Fibroblast of villous mesenchyme (primary cell): ENCODE measurements at places on chromosomes 13 and 19. TPM values are rescaled to one million over a fixed set of nuclear protein-coding genes. Genes with fewer than 3 reads are reported as not detected.

DNA sequence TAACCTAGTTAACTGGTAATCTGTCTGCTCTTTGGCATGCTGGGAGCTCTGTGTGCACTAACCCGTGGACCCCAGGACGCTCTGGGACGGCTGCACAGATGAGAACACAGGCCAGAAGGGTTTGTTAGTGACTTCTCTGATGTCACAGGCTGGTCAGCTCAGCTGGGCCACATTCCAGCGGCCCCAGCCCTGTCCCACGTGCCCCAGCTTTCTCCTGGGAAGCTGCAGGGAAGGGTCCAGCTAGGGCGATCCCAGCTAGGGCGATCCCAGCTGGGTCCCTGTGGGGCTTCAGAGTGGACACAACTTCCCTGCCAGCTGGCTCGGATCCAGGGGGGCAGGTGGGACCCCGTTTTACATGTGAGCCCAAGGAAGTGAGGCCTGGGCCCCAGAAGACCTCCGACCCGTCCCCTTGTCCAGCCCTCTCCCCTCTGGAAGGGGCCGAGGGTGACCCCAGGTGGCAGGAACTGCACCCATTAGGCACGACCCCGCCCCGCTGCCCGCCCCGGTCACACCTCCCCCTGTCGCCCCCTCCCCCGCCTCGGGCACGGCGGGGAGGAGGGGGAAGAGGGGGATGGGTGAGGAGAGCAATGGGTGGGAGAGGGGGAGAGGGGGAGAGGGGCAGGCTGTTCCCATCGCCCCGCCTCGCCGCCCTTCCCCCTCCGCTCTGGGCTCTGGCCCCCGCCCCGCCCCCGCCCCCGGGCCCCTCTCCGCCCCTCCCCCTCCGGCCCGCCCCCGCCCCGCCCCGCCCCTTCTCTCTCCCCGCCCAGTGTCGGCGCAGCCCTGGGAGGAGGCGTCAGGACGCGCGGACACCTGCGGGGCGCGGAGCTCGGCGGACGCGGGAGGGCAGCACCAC, 75.2 kb upstream of the MCF2L start:
- DNase-seq: peak; percentile 51

- DNase-seq: no peak
Observed at GRCh38 chr19:43777163-43777695, 3.5 kb downstream of the KCNN4 start.

ZNF284 gene
- total RNA-seq: 3.2 and 3.9 TPM in 2 replicates

CEACAM7 gene
- not detected in 2 replicates for total RNA-seq

FFAR2 gene
- total RNA-seq: not detected in 2 replicates

GRCh38 chr13:44842158-44842557, 147.1 kb downstream of the NUFIP1 start:
- DNase-seq: peak; percentile 77

DAND5 gene
- not detected in 2 replicates for total RNA-seq

GRCh38 chr13:44198826-44199225, 174.8 kb upstream of the SERP2 start:
- no peak for DNase-seq

- no peak for DNase-seq
Observed at GRCh38 chr13:20254076-20254475, 22.0 kb upstream of the GJB6 start.

DNA sequence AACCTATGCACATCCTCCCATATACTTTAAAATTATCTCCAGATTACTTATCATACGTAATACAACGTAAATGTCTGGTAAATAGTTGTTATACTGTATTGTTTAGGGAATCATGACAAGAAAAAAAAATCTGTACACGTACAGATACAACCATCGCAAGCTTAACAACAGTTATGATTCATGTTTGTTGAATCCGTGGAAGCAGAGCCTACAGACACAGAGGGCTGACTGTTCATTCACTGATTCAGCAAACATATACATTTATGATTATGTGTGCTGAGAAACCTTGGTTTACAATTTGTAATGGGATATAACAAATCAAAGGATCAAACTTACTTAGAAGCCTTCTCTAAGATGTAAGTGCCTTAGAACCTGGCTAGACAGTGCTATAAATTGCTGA, 1.5 kb downstream of the ZNF260 start:
- no peak for DNase-seq

DNA sequence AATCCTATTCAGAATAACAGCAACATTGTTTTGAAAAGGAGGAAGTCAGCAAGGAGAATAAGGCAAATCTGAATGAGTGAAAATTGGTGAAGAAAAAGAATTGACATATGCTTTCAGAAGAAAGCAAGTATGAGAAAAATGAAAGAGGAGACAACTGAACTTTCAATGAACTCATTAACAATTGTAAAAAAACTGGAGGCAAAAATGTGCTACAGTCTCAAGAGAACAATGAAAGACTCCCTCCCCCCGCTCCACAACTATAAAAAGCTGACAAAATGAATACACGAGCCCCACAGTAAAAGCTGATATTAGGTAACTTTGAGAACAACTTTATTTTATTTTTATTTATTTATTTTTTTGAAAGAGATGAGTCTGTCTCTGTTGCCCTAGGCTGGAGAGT, 373.1 kb downstream of the DIAPH3 start:
- DNase-seq: no peak

- no peak for DNase-seq
Observed at GRCh38 chr13:114082849-114083645, 49.4 kb downstream of the RASA3 start.

GRCh38 chr13:28671126-28671792, 12.3 kb downstream of the POMP start:
- DNase-seq: no peak

- no peak for DNase-seq
Observed at GRCh38 chr13:34931572-34931971, 10.5 kb upstream of the NBEA start.

DIRAS1 gene
- total RNA-seq: under 0.01 and 0.32 TPM in 2 replicates

GRCh38 chr19:31892060-31892459, 453.4 kb upstream of the ZNF507 start:
- no peak for DNase-seq

GSX1 gene
- total RNA-seq: not detected in 2 replicates

DMAC2 gene
- total RNA-seq: 39.3 and 43.2 TPM in 2 replicates

DNA sequence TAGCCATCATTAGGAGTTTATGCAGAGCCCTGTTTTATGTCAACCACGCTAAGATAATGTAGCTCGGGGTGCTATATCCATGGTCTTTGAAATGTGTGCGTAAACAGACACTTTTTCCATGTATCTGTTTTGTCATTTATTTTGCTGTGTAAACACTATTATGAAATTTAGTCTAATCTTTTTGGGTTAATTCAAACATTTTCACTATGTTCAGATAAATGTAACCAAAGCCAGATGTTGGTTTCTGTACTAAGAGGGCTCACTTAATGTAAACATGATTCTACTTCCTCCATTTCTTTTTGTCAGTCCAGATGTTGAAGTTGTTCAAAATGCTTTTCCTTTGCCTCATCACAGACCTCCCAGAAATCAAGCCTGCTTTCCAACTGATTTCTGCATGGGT, 499.5 kb upstream of the GPC6 start:
- DNase-seq: peak; percentile 59

GRCh38 chr19:49556412-49557398, 23.7 kb downstream of the NOSIP start:
- no peak for DNase-seq

NHLRC3 gene
- total RNA-seq: 17.7 and 19.9 TPM in 2 replicates

TGFBR3L gene
- total RNA-seq: 0.86 and 0.97 TPM in 2 replicates

- no peak for DNase-seq
Observed at GRCh38 chr19:10433131-10433536, 12.8 kb downstream of the PDE4A start.

- DNase-seq: peak; percentile 45
Observed at GRCh38 chr19:51097166-51097738, 11.0 kb downstream of the CTU1 start.

GRCh38 chr19:19480688-19481087, 34.7 kb downstream of the TSSK6 start:
- DNase-seq: no peak

FKBP8 gene
- 209 and 241 TPM in 2 replicates for total RNA-seq

GRCh38 chr19:41691268-41691970, 3.3 kb upstream of the CEACAM7 start:
- no peak for DNase-seq

ADAMTSL5 gene
- 6.4 and 6.9 TPM in 2 replicates for total RNA-seq

- DNase-seq: peak; percentile 22
Observed at GRCh38 chr13:59823486-59823885, 340.2 kb downstream of the DIAPH3 start.

DNA sequence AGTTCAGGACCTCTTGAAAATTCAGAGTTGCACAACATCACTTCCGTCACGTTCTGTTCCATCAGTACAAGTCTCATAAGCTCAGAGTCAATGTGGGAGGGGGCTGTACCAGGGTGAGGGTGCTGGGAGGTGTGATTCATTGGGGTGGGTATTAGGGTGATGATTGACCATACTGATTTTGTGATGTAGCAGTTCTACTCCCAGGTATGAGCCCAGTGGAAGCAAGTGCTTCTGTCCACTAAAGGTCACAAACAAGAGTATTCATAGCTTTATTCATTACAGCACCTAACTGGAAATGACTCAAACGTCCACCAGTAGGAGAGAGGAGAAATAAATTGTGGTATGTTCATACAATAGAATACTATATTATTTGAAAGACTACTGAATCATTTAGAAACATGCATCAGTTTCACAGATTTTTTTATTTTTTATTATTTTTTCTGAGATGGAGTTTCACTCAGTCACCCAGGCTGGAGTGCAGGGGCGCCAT, 12.1 kb upstream of the UPF3A start:
- DNase-seq: no peak

DNA sequence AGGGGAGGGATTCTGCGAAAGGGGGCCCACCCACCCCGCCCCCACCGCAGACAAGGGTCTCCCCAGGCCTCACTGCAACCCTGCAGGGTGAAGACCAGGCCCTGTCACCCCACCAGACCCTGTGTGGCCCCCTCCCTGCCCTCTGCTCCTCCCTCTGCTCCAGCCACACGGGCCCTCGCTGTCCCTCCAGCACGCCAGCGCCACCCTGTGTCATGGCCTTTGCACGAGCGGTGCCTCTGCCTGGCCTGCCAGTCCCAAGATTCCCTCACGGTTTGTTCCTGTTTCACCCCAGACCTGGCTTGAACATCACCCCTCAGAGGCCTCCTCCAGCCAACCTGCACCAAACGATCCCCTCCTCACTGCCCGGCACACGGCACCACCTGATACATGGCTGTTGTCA, 27.3 kb downstream of the PIP5K1C start:
- no peak for DNase-seq

DNA sequence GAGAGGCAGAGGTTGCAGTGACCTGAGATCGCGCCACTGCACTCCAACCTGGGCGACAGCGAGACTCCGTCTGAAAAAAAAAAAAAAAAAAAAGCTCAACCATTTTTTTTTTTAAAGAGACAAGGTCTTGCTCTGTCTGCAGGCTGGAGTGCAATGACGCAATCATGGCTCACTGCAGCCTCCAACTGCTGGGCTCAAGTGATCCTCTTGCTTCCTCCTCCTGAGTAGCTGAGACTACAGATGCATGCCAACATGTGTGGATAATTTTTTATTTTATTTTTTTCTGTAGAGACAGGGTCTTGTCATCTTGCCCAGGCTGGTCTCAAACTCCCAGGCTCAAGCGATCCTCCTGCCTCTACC, 10.3 kb downstream of the EHD2 start:
- peak; percentile 92 for DNase-seq

- DNase-seq: no peak
Observed at GRCh38 chr13:103195762-103196161, 129.5 kb upstream of the SLC10A2 start.

DNA sequence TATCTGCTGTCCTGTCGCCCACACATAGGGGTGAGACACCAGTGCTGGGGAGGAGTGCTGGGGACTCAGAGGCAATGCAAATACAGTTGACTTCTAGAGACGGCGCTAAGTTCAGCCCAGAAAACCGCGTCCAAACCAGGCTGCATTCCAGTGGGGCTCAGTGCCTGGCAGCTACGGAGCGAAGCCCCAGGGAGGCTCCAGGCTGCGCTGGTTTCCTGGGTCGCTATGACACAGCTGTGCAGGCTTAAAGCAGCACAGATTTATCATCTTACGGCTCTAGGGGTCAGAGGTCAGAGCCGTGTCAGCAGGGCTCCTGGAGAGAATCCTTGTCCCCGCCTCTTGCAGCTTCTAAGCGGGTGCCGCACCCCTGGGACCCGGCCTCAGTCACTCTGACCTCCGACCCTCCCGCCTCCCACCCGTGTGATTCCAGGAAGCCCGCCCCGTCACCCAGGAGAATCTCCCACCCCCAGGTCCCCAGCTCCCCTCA, 61.6 kb downstream of the ANKRD10 start:
- peak; percentile 93 for DNase-seq

- DNase-seq: no peak
Observed at GRCh38 chr13:84870190-84870589, 929.0 kb downstream of the SLITRK6 start.

TSC22D1 gene
- 54.4 and 54.8 TPM in 2 replicates for total RNA-seq
